ENCODE measurements at places on chromosomes 7 and 10.

DNA sequence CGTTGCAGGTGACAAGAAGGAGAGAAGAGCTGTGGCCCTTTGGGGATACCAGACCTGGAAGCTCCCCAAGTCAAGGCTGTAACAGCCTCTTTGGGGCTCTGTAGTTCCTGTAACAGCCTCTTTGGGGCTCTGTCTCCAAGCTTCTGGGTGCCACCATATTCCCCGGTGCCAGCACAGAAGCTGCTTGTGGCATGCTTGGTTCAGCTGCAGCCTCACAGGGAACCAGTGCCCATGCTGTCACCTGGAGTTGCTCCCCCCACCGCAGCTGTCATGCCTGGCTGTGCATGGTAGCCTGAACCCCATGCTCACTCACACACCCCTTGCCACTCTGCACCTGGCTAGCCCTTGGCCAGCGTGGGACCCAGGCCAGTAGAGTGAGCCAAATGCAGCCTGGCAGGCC lies 109.1 kb downstream of the ELAPOR2 start:
- peak; percentile 12 for DNase-seq
- no peaks in the 10 kb centered on the region for H3K36me3 ChIP-seq
- H3K4me1 ChIP-seq: no peaks in the 10 kb centered on the region
- no peaks in the 10 kb centered on the region for H3K27me3 ChIP-seq

DNA sequence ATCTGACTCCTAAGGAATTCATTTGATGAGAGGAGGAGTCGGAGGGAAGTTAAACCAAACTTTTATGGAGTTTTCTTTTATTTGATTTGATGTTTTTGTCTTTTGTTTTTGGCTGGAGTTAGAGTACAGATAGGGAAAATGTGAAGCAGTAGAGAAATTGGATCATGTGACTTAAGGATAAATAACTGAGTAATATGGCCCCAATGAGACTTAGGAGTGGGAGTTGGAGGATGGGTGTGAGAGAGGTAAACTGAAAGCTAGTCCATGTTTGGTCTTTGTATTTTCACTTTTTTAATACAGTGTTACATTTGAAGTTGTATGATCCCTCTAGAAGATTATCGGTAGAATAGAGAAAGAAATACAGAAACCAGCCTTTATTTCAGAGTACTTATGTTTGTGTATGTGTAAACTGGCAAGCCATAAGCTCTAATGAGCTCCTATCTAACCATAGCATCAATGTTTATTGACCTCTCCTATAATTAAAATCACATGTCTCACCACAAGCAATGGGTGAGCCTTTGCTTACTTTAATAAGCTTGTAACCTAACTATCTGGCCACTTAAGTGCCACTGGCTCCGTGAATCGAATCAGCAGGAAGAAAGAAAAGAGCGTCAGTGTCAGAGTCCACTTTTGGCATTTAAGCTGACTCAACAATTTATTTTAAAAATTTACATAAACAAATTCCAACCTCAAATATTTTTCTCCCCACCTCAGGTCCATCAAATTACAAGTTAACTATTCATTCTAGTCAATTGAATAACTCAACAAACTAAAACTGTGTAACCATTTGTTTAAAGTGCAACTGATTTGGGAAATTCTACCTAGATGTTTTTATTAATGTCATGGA lies 113.8 kb downstream of the EPDR1 start:
- H3K27me3 ChIP-seq: peaks cover 7% of the 10 kb centered on the region
- H3K36me3 ChIP-seq: no peaks in the 10 kb centered on the region
- no peak for DNase-seq
- H3K27ac ChIP-seq: no peak overlapping the region

GRCh38 chr7:47669178-47669891 lies 87.4 kb upstream of the TNS3 start:
- H3K4me3 ChIP-seq: no peak overlapping the region
- no peaks in the 10 kb centered on the region for H3K36me3 ChIP-seq
- DNase-seq: no peak
- H3K27me3 ChIP-seq: no peaks in the 10 kb centered on the region
- H3K4me1 ChIP-seq: no peaks in the 10 kb centered on the region

- no peaks in the 10 kb centered on the region for H3K4me1 ChIP-seq
- H3K27ac ChIP-seq: no peak overlapping the region
- H3K36me3 ChIP-seq: no peaks in the 10 kb centered on the region
- no peaks in the 10 kb centered on the region for H3K27me3 ChIP-seq
These were observed 59.2 kb downstream of the ADAM22 start for GRCh38 chr7:87993269-87993668.

GRCh38 chr10:48541144-48541795 lies 63.6 kb downstream of the ARHGAP22 start:
- H3K4me1 ChIP-seq: no peaks in the 10 kb centered on the region
- no peak for DNase-seq
- H3K27me3 ChIP-seq: no peaks in the 10 kb centered on the region

DNA sequence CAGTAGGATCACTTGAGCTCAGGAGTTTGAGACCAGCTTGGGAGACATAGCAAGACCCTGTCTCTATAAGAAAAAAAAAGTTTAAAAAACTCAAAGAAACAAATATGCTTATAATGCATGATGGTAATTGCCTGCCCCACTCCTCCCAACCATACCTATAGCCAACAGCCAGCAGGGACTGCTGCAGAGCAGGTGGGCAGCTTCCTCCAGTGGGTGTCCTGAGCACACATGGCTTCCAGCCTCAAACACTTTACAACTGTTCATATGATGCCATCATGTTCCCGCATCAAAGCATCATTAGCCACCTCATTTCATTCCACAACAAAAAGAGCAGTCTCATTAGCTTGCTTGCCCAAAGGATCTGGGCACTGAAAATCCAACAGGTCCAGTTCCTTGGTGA lies 42.0 kb downstream of the ABLIM1 start:
- no peak overlapping the region for H3K4me3 ChIP-seq
- no peak overlapping the region for H3K27ac ChIP-seq
- H3K4me1 ChIP-seq: peaks cover 9% of the 10 kb centered on the region
- no peak for DNase-seq
- H3K36me3 ChIP-seq: no peaks in the 10 kb centered on the region

GRCh38 chr10:72333112-72334015 lies 21.4 kb downstream of the DNAJB12 start:
- H3K4me3 ChIP-seq: peak overlapping the region; percentile 76
- peak overlapping the region; percentile 100 for H3K27ac ChIP-seq
- H3K36me3 ChIP-seq: peaks cover 31% of the 10 kb centered on the region
- peak; percentile 74 for DNase-seq

DNA sequence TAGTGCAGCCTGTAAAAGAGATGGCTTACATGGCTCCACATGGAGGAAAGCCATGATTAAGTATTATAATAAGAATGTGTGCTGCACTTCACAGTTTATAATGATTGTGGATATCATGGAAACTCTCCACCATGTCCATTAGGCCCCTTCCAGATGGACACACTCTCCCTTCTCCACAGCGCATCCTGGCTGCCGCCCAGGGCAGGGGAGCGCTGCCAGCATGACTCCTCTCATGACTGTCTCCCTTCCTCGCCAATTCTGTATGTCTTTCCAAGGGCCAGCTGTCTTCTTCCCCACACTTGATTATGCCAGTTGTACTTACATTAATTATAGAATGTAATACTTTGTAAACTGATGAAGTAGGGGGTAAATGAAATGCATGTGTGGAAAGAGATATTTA lies 259.3 kb upstream of the TMEM72 start:
- H3K27ac ChIP-seq: no peak overlapping the region
- no peak overlapping the region for H3K4me3 ChIP-seq
- no peaks in the 10 kb centered on the region for H3K36me3 ChIP-seq
- DNase-seq: no peak
- H3K27me3 ChIP-seq: no peaks in the 10 kb centered on the region

DNA sequence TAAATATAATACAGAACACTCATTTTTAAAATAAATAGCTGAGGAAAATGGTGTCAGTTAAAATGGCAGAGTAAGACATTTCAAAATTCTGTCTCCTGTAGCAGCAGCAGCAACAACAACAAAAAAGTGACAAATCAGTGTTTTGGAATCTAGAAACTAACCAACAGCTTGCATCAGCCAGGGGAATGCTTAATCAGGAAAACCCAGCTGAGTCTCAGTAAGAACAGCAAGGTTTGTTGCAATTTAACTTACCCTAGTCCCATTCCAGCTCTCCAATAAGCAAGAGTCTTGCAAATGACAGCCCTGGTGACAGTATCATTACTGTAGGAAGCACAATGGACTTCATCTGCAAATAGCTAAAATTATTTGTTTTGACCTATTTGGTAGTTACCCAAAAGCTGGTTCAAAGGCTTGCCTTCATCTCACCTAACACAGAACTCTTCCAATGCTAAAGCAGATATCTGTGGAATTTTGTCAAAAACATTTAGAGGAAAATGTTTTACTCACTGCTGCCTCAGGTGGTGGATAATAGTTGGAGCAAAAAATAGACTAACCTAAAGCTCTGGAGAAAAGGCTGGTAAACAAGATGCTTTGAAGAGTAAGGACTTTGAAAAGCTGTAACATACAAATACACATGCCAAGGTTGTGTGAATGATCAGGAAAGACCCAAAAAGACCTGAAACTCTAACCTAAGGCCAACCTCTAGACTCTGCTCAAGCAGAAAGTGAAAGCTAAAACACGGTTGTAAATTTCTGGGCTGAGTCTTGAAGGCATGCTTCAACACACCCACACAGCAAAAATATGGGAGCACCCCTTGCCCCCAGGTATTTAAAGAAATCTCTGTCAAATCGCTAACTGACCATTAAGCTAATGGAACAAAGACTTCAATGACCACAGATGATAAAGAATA lies 9.9 kb upstream of the ARHGAP22 start:
- H3K4me3 ChIP-seq: no peak overlapping the region
- no peak for DNase-seq
- H3K27ac ChIP-seq: no peak overlapping the region
- H3K27me3 ChIP-seq: peaks cover 38% of the 10 kb centered on the region
- H3K36me3 ChIP-seq: no peaks in the 10 kb centered on the region
- no peaks in the 10 kb centered on the region for H3K4me1 ChIP-seq

GRCh38 chr7:109259151-109259550 lies 689.5 kb downstream of the DNAJB9 start:
- no peak overlapping the region for H3K4me3 ChIP-seq
- H3K4me1 ChIP-seq: no peaks in the 10 kb centered on the region
- DNase-seq: no peak
- no peak overlapping the region for H3K27ac ChIP-seq
- H3K27me3 ChIP-seq: no peaks in the 10 kb centered on the region

- peak overlapping the region; percentile 59 for H3K27ac ChIP-seq
- peak; percentile 73 for DNase-seq
These were observed 88.0 kb upstream of the PRSS58 start for GRCh38 chr7:142345811-142346210.

DNA sequence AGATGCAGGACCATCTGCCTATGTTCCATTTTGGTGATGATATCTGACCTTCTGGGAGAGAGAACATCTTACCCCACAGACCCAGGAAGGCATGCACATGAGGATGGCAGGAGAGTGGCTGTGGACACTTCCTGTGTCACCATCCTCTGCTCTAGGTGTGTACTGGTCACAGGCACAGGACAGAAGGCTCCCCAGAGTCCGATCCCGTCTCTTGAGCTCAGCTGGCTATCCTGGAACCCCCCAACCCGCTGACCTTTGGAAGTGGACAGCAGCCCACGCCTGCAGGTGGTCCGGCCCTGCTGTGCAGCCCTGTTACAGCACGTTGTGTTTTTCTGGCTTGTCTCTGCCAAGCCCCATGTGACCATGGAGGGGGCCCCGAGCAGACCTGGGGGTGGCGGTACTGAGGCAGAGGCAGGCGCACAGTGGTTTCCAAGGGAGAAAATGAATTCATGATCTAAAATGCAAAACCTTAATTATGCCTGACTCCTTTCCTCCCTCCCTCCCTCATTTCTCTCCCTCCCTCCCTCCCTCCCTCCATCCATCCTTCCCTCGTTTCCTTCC lies 178.8 kb downstream of the CUX1 start:
- no peak overlapping the region for H3K4me3 ChIP-seq
- no peaks in the 10 kb centered on the region for H3K36me3 ChIP-seq
- H3K27me3 ChIP-seq: no peaks in the 10 kb centered on the region
- DNase-seq: no peak
- no peaks in the 10 kb centered on the region for H3K4me1 ChIP-seq

GRCh38 chr10:43233601-43234430 lies 33.0 kb downstream of the RASGEF1A start:
- H3K27me3 ChIP-seq: peaks cover 19% of the 10 kb centered on the region
- peak; percentile 1 for DNase-seq
- no peak overlapping the region for H3K4me3 ChIP-seq
- peaks cover 6% of the 10 kb centered on the region for H3K4me1 ChIP-seq
- H3K36me3 ChIP-seq: no peaks in the 10 kb centered on the region

DNA sequence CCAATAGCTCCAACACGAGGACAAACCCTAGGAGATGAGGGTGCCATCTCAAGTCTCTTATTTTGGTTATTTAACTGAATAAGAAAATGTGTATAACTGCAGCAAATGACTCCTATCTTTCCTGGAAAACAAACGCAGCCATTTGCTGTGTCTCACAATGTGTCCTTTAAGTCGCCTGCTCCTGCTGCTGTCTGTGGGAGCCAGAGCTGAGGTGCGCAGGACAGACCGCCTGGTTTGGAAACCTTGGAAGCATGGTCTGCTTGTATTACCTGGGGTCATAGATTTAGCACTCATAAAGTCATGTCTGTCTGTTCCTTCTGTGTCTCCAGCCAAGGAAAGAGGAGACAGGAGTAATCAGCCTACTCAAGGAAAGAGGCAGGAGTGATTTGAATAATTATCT lies 760.2 kb downstream of the GRID1 start:
- no peak overlapping the region for H3K4me3 ChIP-seq
- no peaks in the 10 kb centered on the region for H3K27me3 ChIP-seq
- no peaks in the 10 kb centered on the region for H3K36me3 ChIP-seq

DNA sequence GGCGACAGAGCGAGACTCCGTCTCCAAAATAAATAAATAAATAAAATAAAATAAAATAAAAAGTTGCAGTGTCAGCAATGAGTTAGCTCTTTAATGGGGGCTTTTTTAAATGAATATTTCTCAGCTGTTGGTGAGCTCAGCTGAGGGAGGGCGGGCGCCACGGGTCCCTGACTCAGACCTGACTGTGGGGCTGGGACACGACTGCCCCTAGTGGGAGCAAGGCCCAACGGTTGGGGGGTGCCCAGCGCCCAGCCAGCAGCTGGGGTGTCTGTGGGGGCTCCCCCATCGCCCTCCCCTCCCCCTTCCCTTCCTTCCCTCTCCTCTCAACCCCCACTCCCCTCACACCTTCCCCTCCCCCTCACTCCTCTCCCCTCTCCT lies 46.6 kb downstream of the PWWP2B start:
- H3K27me3 ChIP-seq: no peaks in the 10 kb centered on the region
- H3K4me1 ChIP-seq: peaks cover 27% of the 10 kb centered on the region
- H3K27ac ChIP-seq: no peak overlapping the region
- peak; percentile 85 for DNase-seq
